ENCODE measurements at places on chromosomes 6 and 20. TPM values are rescaled to one million over a fixed set of nuclear protein-coding genes. Genes with fewer than 3 reads are reported as not detected.

SLC22A16 gene
- total RNA-seq, result not detected

RCAN2 gene
- total RNA-seq, result 0.09 TPM

DEF6 gene
- 17.8 TPM for total RNA-seq

KCNQ5 gene
- 10.3 TPM for total RNA-seq

ROS1 gene
- 63.0 TPM for total RNA-seq

HLA-DRB1 gene
- total RNA-seq, result not detected

PTCHD4 gene
- total RNA-seq, result 8.4 TPM

ETV7 gene
- 0.20 TPM for total RNA-seq

Measured in MCF 10A (cell line).